ENCODE measurements at places on chromosomes 2 and 18. TPM values are rescaled to one million over a fixed set of nuclear protein-coding genes. Genes with fewer than 3 reads are reported as not detected.
A peak's percentile ranks its signal among the peaks of the same experiment; 100 is the strongest.

Gene PCARE
- 0.53 TPM for total RNA-seq

Gene CD226
- total RNA-seq: 3.1 TPM

- no peak for DNase-seq
Measured at GRCh38 chr2:218517434-218518206, 50.5 kb downstream of the USP37 start.

- no peak for DNase-seq
Measured at GRCh38 chr2:160741815-160742214, 248.2 kb upstream of the RBMS1 start.

Gene NTSR2
- total RNA-seq: not detected

Gene PLGLB1
- total RNA-seq: 8.9 TPM

Gene IGFBP5
- 316 TPM for total RNA-seq

- DNase-seq: no peak
Measured at GRCh38 chr2:170369894-170370293, 191.9 kb downstream of the MYO3B start.

Gene FOXD4L1
- total RNA-seq: not detected

Gene ADCY3
- 306 TPM for total RNA-seq

- no peak for DNase-seq
Measured at GRCh38 chr18:35582899-35583558, 1.5 kb downstream of the GALNT1 start.

DNA sequence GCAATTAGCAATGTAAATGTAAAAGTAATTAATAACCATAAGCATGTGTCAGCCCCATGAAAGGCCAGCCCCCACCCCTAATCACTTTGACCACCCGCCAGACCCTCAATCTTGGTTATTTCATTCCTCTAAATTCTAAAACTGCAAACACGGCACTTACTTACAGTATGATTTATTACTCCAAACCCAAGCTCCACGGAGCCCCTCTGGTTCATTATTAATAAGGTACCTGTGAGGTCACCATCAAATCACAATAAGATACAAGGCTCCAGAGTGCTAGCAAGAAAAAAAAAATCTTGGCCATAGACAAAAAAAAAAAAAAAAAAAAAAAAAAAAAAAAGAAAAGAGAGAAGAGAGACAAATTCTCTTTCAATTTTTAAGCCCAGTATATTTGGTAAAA lies 879.5 kb downstream of the TDRD15 start:
- no peak for DNase-seq

Gene GKN1
- total RNA-seq: not detected

GRCh38 chr2:48116497-48116896 lies 210.2 kb upstream of the FBXO11 start:
- DNase-seq: no peak

GRCh38 chr18:9839853-9840252 lies 45.9 kb upstream of the TXNDC2 start:
- no peak for DNase-seq

GRCh38 chr18:62485684-62486083 lies 37.1 kb upstream of the ZCCHC2 start:
- no peak for DNase-seq

Gene TOGARAM2
- 5.3 TPM for total RNA-seq

Gene CD207
- total RNA-seq: 1.4 TPM

Gene EGR4
- not detected for total RNA-seq

Gene ACADL
- 32.4 TPM for total RNA-seq

Gene SPATA3
- total RNA-seq: not detected

GRCh38 chr2:224716921-224717320 lies 756 bp upstream of the CCDC195 start:
- DNase-seq: no peak

- no peak for DNase-seq
Measured at GRCh38 chr2:172260336-172260735, 157.6 kb upstream of the DLX2 start.

- DNase-seq: no peak
Measured at GRCh38 chr2:174846218-174846617, 81.9 kb upstream of the CHRNA1 start.

DNA sequence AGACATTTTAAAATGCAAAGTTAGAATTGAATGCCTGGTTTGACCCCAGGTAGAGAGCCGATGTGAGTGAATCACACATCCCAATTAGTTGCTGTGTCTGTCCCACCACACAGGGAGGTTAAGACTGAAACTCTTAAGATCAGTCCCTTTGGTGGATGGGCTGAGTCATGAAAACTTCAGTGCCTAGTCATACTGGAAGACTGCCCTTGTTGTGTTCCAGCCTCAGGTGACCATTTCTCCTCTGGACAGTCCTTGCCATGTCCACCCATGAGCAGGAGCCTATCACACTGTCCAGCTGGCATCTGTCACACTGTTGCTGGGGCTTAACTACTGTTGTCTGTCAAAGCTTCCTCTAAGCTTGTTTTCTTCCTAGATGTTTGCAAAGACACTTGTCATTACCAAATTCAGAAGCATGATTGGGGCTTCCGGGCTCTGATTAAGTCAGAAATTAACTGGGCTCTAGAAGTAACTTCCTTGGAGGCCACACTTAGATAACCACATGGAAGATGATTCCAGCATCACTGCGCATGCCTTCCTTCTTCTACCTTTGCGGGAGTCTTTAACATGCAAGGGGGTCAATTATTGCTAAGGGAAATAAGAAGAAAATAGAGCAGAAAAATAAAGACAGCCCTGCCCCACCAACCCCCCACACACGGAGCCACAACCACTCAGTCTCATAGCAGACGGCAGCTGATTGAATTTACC lies 21.3 kb downstream of the CYRIA start:
- no peak for DNase-seq

Gene LIMS4
- 2.2 TPM for total RNA-seq

DNA sequence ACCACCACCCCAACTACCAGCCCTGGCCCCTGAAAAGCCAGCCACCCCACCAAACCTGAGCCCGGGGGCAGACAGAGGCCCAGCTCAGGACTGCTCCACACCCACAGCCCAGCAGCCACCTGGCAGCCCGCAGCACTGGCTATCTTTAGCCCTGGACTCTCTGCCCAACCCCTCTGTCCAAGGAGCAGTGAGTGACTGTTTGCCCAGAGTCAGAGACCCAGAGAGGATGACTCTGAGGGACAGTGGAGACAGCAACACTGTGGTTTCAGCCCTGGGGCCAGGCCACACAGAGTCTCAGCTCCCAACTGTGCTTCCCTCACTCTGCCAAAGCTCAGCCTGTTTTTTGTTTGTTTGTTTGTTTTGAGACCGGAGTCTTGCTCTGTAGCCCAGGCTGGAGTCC lies 32.6 kb downstream of the BIN1 start:
- no peak for DNase-seq

- DNase-seq: no peak
Measured at GRCh38 chr2:191635333-191636234, 42.4 kb upstream of the NABP1 start.

Gene DUSP2
- 7.3 TPM for total RNA-seq

Gene CFC1
- not detected for total RNA-seq

DNA sequence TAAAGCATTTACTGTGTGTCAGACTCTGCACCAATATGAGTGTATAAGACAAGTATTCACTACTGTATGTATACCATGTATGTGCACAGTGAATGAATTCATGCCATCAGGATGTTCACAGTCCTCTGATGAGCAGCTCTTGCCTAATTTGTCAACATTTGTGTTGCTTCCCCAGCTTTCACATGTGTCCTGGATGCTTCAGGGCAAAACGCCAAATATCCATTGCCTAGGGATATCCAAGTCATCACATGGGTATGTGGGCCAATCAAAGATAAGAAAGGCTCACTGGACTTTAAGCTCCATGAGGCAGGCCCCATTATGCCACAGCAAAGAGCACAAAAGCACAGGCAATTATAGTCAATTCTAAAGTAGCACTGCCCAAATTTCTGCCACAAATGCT lies 134.2 kb upstream of the CHAC2 start:
- no peak for DNase-seq

Gene CYTIP
- 22.8 TPM for total RNA-seq

Gene APOB
- 2.9 TPM for total RNA-seq

- DNase-seq: no peak
Measured at GRCh38 chr2:217929757-217930707, 72.8 kb downstream of the TNS1 start.

Gene ZNF516
- total RNA-seq: 53.5 TPM

- no peak for DNase-seq
Measured at GRCh38 chr2:122707224-122707824, 951.9 kb downstream of the TSN start.

Gene FN1
- 986 TPM for total RNA-seq

DNA sequence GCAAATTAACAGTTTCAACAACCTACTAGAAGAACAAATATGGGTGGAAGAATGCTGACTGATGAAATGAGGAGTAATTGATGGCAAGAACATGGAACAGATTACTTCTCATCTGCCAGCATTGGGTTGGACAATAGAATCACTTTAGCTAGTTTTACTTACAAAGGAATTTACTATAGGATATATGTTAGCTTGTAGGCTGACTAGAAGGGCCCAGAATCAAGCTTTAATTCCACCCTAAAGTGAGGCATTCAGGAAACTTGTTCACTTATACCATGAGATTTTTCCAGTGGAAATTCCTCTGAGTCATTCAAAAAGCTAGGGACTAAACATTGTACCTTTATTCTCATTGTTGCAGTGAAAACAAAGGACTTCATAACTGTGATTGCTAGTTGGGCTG lies 5.0 kb upstream of the ZSWIM2 start:
- DNase-seq: no peak

Gene GBX2
- total RNA-seq: not detected

Gene ABCG8
- total RNA-seq: not detected

DNA sequence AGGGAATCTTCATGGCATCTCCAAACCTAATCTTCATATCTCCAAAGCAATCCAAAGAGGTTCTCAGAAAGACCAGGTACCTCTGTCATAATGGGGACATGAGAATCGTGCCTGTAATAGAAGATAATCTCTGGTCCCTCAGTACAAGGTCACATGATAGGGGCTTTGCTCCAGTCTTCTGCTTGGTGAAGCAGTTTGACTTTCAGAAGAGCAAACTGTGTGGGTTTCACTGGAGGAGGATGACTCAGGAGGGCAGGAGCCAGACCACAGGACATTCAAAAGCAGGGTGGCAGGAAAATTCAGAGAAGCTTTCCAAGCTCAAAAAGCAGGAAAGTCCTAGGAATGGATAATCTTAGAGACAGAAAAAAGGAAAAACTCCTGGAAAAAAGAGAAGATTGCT lies 10.6 kb upstream of the PAX3 start:
- no peak for DNase-seq

Gene ZDBF2
- 23.8 TPM for total RNA-seq

Gene FEV
- total RNA-seq: not detected

DNA sequence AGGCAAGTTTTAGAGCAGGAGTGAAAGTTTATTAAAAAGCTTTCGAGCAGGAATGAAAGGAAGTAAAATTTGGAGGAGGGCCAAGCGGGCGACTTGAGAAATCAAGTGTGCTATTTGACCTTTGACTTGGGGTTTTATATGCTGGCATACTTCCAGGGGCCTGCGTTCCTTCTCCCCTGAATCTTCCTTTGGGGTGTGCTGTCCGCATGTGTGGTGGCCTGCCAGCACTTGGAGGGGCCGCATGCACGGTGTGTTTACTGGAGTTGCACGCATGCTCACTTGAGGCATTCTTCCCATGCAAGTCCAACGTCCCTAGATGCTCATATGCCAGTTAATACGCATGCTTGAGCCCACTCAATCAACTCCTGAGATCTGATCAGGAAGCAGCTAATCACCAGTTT lies 78.3 kb upstream of the MAP4K4 start:
- DNase-seq: peak; percentile 73

Gene COL3A1
- 191 TPM for total RNA-seq

Gene DYSF
- 21.8 TPM for total RNA-seq

GRCh38 chr18:67583621-67584020 lies 67.1 kb upstream of the DSEL start:
- no peak for DNase-seq

DNA sequence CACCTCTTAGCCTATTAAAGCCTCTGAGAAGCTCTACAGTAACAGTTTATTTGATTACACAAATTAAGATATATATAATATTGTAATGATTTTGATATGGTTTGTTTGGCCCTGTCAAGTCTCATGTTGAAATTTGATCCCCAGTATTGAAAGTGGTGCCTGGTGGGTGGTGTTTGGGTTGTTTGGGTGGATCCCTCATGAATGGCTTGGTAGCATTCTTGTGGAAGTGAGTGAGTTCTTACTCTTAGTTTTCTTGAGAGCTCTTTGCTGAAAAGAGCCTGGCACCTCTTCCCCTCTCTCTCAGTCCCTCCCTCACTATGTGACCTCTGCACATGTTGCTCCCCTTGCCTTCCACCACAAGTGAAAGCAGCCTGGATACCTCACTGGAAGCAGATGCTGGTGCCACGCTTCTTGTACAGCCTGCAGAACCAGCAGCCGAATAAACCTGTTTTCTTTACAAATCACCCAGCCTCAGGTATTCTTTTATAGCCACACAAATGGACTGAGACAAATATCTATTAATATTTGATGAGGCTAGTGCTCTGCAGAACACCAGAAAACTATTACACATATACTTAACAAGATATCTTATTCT lies 52.8 kb downstream of the SLC4A10 start:
- no peak for DNase-seq

Gene POTEJ
- not detected for total RNA-seq

Measured in sciatic nerve (tissue), 2 donors.